Stimulated activated CD4-positive, alpha-beta T cell treated with anti-CD3 and anti-CD28 coated beads, Interleukin-4, amount 100 ng/mL, for 24 hours (primary cell): ENCODE measurements at places on chromosomes 13 and 19.

GRCh38 chr19:2328401-2329148 lies at the start of the genes LSM7 and SPPL2B:
Gene LSM7 (minus strand): TSS chr19:2328586. CDS start chr19:2328566, 20 bp downstream.
Gene SPPL2B (plus strand): TSS chr19:2328684. CDS start chr19:2328710, 26 bp downstream.
- peak; percentile 92 for DNase-seq

- no peak for DNase-seq
Measured at GRCh38 chr13:105428811-105429210, 1106.7 kb downstream of the EFNB2 start.

- DNase-seq: no peak
Measured at GRCh38 chr13:52994865-52995264, 33.7 kb upstream of the OLFM4 start.

DNA sequence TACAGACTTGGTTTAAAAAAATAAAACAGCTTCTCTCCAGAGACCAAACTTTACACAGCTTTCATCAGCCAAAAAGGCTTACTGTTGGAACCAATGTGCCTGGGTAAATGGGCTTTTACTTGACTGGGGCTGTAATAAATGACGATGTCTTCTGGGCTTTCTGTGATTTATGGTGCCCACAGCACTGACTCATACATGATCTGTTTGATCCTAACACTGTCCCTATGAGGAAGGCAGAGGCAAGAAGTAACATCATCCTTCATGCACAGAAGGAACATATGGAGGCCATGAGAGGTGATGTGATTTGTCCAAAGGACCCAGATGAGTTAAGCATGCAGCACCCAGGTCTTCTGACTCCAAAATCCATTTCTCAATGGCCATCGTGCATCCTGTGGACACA lies 77.4 kb downstream of the DOCK9 start:
- no peak for DNase-seq

DNA sequence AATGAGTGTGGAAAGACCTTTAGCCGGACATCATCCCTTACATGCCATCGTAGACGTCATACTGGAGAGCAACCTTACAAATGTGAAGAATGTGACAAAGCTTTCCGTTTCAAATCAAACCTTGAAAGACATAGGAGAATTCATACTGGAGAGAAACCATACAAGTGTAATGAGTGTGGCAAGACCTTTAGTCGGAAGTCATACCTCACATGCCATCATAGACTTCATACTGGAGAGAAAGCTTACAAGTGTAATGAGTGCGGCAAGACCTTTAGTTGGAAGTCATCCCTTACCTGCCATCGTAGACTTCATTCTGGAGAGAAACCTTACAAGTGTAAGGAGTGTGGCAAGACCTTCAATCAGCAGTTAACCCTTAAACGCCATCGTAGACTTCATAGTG lies 11.7 kb upstream of the ZNF813 start:
- DNase-seq: no peak

- no peak for DNase-seq
Measured at GRCh38 chr19:16252459-16253205, 54.9 kb downstream of the AP1M1 start.

DNA sequence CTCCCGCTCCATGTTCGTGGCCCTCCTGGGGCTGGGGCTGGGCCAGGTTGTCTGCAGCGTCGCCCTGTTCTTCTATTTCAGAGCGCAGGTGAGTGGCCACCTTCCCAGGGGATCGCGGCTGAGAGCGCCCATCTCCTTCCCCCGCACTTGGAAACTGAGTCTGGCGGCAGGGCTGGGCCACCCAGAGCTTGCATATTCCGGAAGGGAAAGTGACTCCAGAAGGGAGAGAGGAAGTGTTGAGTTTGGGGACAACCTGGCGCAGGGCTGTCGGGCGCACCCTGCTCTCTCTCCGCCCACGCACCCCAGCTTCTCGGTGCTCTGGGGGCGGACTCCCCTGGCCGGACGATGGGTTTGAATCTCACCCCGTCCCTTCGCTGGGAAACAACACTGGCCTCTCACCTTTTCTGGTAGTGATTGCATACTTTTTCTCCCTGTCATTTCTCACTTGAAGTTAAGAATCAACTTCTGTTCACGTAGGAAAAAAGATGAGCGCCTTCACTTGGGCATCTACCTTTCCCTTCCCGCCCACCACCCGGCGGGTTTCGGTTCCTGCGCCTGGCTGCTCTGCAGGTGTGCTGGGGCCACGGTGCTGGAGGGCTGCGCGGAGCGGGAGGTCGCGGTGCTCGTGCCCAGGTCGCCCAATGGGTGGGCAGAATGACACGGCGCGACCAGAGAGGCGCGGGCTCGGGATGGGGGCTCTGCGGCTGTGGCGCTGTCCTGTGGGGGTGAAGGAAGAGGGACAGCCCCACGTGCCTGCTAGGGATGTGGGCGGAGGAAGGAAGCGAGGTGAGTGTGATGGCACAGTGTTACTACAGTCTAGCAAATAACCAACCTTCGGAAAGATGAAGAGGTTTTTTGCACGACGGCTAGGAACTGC lies 721 bp downstream of the TNFSF11 start:
- DNase-seq: peak; percentile 67

- no peak for DNase-seq
Measured at GRCh38 chr19:15297416-15298224, 34.7 kb downstream of the BRD4 start.

DNA sequence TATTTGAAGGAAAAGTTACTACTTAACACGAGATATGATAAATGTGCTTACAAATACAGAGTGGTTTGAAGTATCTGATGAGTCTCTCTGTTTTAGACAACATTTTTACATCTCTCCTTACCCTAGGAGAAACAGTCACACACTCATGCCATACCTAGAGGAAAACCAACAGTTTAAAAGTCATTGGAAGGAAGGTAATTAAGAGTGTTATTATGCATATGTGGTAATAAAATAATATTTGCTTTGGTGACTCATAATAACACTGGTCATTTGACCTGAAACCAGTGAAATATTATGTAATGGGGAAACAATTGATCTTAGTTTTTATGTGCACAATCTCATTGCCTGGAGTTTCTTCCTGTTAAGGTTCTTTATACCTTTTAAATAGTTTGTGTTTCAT lies 136.9 kb upstream of the SOX21 start:
- no peak for DNase-seq

GRCh38 chr13:113371061-113371460 lies 7.1 kb upstream of the GRTP1 start:
- no peak for DNase-seq

DNA sequence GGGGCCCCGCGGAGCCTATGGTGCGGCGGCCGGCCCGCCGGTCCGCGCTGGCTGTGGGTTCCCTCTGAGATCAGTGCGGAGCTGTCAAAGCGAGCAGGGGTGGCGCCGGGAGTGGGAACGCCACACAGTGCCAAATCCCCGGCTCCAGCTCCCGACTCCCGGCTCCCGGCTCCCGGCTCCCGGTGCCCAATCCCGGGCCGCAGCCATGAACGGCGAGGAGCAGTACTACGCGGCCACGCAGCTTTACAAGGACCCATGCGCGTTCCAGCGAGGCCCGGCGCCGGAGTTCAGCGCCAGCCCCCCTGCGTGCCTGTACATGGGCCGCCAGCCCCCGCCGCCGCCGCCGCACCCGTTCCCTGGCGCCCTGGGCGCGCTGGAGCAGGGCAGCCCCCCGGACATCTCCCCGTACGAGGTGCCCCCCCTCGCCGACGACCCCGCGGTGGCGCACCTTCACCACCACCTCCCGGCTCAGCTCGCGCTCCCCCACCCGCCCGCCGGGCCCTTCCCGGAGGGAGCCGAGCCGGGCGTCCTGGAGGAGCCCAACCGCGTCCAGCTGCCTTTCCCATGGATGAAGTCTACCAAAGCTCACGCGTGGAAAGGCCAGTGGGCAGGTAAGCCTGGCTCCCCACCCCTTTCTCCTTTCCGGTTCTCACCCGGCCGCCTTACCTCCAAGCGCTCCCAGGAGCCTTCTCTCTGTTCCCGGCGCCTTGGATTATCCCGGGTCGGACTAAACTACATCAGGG lies at the start of gene PDX1:
Gene PDX1 (plus strand): TSS at position 67 of the 743 bp plus-strand sequence. CDS start 139 bp downstream, at position 206.
- no peak for DNase-seq

GRCh38 chr13:77831866-77832265 lies 86.8 kb downstream of the EDNRB start:
- DNase-seq: no peak

- DNase-seq: peak; percentile 50
Measured at GRCh38 chr13:27353166-27353583, 71.2 kb upstream of the GTF3A start.

GRCh38 chr19:45473682-45474605 lies 6.1 kb downstream of the FOSB start:
- no peak for DNase-seq

- no peak for DNase-seq
Measured at GRCh38 chr13:76600081-76600480, 286.1 kb downstream of the KCTD12 start.

GRCh38 chr19:17183271-17183761 lies 31.8 kb upstream of the USE1 start:
- peak; percentile 17 for DNase-seq

DNA sequence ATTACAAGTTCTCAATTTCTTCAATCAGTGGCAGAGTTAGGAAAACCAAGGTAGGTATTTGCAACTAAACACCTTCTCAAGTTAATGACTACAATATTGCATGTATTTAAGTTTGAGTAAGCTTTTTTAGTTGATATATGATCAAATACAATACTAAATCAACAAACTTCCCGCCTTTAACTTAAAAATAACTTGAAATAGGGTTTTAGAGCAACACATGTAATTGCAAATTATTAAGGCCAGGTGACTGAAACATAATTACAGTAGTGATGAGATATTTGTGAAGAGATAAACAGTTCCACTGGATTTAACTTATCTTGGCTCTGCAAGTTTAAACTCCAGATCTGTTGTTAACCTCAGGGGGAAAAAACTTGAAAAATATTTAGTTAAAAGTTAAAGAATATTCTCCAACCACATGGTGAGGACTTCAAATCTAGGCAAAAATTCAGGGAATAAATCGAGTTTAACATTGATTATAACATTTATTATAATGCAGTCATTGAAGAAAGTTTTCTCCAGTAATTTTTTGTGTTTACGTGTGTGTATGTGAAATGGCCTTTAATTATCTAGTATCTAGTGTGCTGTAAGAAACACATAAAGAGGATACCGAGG lies 3.6 kb downstream of the DACH1 start:
- no peak for DNase-seq

DNA sequence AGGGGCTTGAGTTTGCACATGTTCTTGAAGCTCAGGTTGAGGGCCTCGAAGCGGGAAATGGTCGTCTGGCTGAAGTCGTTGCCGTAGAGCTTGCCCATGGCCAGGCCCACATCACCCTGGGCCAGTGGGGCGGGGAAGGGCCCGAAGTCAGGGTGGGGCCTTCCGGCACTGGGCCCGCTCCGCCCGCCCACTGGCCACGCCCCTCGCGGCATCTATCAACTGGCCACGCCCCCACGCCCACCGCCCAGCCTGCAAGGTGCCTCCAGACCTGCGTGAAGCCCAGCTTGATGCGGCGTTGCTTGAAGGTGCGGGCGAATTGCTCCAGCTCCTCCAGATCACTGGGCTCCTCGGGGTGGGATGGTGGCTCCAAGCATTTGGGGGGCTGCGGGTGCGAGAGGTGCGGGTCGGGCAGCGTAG lies 19.9 kb downstream of the ZNF574 start:
- DNase-seq: no peak

- no peak for DNase-seq
Measured at GRCh38 chr13:92560883-92561282, 665.7 kb upstream of the GPC6 start.

DNA sequence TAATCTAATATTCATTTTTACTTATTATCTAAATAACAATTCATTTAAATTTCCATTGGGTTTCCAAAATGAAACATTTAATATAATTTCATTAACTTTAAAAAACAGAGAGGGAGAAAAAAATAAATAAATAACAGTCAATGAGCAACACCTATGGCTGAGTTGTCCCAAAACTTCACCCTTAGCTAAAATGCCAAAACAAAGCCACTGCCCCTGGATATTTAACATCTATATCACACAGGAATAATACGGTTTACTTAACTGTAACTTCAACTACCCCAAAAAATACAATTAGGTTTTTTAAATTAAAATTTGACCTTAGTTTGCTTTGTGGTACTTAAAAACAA lies 541 bp downstream of the ELF1 start:
- no peak for DNase-seq

DNA sequence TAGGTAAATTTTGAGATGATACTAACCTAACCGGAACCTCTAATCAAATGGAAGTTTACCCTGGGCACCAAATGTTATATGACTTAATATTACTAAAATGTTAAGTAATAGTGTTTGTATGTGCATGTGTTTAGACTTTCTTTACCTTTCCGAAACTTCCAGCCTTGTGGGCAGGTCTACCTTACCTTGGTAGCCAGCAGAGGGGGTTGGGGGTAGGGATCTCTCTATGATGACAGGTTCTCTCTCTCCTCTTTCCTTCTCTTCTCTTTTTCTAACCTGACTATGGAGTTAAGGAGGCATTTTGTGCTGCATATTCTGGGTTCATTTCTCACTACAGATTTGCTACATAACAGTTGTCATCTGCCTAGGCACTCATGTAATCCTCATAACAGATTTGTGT lies 6.8 kb upstream of the FRY start:
- DNase-seq: no peak

DNA sequence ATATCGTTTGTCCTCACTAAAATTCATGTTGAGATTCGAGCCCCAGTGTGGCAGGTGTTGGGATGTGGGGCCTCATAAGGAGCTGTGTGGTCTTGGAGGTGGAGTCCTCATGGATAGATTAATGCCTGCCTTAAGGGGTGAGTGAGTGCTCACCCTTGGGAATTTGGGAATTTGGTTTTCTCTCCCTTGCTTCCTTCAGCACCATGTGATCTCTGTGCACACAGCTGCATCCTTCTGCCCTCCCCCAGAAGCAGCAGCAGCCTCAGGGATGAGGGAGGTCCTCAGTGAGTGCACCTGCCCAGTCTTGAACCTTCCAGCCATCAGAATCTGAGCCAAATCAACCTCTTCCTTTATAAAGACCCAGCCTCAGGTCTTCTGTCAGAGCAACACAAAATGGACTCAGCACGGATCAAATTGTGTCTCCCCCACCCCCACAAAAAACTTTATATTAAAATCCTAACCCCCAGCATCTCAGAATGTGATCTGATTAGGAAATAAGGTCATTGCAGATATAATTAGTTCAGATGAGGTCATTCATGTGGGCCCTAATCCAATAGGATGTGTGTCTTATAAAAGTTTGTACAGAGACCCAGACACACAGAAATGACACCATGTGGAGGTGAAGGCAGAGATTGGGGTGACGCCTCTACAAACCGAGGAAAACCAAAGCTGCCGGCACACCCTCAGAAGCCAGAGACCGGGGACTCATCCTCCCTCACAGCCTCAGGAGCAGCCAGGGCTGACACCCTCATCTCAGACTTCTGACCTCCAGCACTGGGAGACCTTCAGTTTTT lies 12.9 kb downstream of the CYTH2 start:
- no peak for DNase-seq
